LHCN-M2 (cell line): ENCODE measurements at places on chromosomes 7 and 10. TPM values are rescaled to one million over a fixed set of nuclear protein-coding genes. Genes with fewer than 3 reads are reported as not detected.
A peak's percentile ranks its signal among the peaks of the same experiment; 100 is the strongest.

Gene AGR3
- not detected in 2 replicates for total RNA-seq

Gene OPN1SW
- 1.7 and 2.1 TPM in 2 replicates for total RNA-seq

Gene ZNF425
- 4.4 and 6.3 TPM in 2 replicates for total RNA-seq

Gene HOXA6
- total RNA-seq: 1.6 and 2.1 TPM in 2 replicates

DNA sequence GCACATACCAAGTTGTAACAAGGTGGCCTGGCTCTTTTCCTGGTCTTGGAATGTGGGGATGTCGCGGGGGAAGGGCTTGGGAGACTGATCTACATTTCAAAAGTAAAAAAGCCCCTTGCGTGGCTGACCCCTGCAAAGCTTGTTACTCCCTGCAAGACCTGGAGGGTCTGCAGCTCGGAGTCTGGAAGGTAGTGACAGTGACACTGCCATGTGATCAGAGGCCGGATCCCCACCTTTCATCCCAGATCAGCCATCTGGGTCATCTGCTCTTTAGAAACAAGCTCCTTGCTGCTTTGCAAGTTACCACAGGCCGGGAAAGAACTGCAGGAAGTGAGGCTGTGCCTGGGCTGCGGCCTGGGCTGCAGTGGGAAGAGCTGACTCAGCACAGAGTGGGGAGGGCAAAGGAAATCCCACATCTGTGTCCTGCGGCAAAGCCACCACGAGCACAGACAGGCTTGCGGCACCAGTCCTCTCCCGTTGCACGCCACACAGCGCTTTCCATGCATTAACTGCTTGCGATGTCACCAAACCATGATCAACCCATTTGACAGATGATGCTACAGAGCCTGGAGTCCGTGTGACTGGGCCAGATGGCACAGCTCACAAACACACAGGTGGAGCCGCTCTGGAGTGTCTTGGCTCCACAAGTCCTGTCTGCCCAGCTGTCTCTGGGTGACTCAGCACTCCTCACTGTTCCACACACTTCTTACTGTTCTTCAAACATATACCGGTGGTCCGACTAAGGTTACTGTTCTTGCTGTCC, 97.7 kb downstream of the SH3PXD2A start:
- DNase-seq: peak; percentile 85

DNA sequence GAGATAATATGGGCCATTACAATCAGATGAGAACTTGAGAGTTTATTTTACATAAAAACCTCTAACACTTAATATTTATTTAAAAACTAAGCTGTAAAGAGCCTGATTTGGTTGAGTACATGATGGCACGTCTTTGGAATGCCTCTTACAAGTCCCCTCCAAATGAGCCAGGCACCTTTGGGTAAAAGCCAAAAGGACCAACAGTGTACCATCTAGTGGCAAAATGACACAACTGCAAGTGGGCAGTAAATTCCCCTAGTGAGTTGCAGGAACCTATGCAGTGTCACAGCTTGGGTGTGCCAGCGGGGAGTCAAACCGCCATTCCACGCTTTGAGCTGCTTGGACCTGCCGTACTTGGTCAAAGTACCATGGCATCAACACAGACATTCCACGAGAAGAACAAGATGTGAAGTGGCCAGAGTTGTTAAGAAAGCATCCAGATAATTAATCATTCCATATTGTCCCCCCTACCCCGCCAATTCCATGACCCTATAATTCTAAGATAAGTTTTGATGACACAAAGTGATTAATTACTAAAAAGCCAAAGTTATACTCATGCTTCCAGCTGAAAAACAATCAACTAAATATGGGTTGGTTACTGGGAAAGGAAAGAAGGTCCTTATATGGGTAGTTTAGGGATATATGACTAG, 115.2 kb downstream of the SORBS1 start:
- DNase-seq: peak; percentile 78

Gene KCNIP2
- 0.17 and 0.26 TPM in 2 replicates for total RNA-seq

DNA sequence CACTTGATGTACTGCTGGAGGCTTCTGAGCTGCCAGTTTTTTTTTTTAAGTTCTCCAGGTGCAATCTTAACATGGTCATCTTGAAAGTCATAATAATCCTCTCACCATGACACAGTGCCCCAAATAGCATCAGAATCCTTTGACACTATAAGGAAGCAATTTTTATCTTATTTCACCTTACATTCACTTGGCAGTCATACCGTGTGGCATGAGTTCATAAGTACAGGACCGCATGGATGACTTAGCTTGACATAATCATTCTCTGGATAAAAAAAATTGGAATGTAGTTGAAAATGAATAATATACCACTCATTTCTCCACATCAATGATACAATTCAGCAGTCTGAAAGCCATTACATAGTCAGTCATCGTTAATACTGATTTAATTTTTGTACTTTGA, 25.6 kb upstream of the TMEM196 start:
- no peak for DNase-seq

- DNase-seq: no peak
These were observed 15.3 kb downstream of the GHRHR start for GRCh38 chr7:30979027-30979426.

DNA sequence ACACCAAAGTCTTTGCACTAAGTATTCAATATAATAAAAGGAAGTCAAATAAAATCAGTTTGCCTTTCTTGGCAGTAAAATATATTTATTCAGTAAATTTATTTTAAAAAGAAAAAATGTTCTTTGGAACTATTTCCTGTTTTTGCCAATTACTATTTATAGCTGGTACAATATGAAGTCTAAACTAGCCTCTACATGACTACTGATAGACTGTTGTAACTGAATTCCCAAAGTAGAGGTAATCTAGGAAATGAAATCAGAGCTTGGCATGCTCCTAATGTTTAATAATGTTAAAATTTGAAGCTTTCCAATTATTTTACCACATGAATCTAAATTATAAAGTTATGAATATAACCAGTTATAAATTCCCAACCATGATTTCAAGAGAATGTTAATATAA, 385.5 kb downstream of the SEMA3D start:
- peak; percentile 35 for DNase-seq

GRCh38 chr10:99809931-99810615, 27.6 kb downstream of the ABCC2 start:
- no peak for DNase-seq

- DNase-seq: peak; percentile 71
These were observed 83.0 kb upstream of the SEC61G start for GRCh38 chr7:54841772-54842697.

Gene LIPK
- 0.17 TPM in 1 of 2 replicates, not detected in the other for total RNA-seq

DNA sequence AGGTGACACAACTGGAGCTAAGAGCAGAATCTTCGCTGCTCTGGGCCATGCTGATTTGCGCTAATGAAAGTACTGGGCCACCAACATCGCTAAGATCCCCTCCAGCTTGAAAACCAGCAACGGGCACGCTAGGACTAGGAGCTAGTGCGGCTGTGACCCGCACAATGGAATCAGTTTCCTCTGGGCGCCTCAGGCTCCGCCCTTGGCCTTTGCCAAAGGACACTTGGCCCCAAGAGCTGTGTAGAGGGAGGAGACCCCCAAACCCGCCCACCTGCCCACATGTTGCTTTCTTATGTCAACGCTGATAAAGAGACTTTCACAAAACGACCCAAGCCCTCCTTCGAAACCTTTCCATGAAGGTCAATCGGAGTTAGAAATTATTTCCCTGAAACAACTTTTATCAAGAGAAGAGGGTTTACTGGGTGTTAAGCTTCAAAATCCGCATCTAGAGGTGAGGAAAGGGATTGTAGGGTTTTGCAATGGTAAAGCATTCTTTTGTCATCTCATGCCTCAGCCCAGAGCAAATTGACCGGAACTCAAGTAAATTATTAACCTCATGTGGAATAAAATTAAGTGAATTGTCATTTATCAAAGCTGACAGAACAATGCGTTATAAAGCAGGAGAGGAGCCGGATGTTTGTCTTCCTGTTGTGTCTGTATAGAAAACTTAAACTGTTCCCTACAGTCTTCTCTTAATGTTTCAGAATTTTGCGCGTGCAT, 9.4 kb downstream of the ABCB5 start:
- no peak for DNase-seq
